COR-L47 (cell line): ENCODE measurements at places on chromosomes 4 and X.

DNA sequence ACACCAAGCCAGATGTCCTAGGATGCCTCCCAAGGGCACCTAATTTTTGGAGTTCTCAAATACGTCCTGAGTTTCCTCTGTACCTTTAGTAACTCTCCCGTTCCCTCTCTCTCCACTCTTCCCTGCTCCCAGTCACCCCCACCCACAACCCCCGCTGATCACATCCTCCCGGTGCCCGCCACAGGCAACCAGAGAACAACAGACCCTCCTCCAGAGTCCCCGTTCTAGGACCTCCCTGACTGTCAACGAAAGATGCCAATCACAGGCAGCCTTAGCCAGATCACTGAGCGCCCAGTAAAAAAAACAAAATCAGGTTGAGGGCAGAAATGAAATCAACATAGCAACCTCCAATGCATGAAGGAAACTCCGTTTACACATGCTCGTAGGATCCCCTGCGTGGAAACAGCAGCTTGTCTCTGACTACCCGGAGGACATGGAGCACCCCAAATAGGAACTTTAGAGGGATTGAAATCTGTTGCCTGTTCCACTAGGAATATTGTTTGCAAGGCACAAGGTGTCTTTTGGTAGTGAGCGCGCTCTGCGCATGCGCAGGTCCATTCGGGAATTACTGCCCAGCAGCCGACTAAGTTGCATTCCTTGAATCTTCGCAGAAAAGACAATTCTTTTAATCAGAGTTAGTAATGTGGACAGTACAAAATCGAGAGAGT, at the start of gene GABRB1:
GABRB1 (plus strand) TSS at position 557 of the 668 bp plus-strand sequence.
- peak; percentile 37 for DNase-seq

GRCh38 chr4:19300213-19300612, 951.5 kb upstream of the SLIT2 start:
- DNase-seq: no peak

- DNase-seq: no peak
Measured at GRCh38 chr4:93879919-93880318, 51.4 kb downstream of the ATOH1 start.

DNA sequence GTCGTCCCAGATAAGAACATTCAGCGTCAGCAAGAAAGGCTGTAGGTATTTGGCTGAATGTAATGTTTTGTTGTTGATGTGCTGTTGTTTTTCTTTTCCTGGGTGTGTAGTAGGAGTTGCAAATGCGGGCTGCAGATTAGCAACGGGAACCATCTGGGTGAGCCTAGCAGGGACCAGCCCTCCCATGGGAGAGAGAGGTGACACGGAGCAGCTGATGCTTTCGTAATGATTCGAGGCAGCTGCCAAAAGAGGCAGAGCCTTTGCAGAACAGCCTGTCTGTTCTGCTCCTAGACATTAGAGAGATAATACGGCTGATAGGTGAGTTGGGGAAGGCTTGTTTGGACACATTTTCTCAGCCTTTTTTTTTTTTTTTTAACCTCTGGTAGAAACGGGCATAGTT, 25.3 kb downstream of the ARSF start:
- DNase-seq: no peak

DNA sequence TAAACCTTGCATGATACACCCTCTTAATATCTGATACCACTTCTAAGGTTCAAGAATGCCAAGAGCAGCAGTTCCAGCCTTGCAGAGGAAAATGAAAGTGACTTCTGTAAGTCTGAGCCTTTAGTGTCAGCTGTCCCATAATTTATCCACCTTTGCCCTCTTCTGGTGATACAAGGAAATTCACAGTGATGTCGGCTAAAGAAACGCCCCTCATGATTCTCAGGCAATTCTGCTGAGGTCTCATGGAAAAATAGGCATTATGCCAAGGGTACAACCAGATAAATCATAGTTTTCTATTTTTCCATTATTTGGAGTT, 172.2 kb upstream of the CXCL13 start:
- peak; percentile 59 for DNase-seq

GRCh38 chr4:190014771-190015537, 12.1 kb downstream of the FRG2 start:
- no peak for DNase-seq

- DNase-seq: peak; percentile 14
Measured at GRCh38 chr4:11424000-11424399, 4.7 kb downstream of the HS3ST1 start.

DNA sequence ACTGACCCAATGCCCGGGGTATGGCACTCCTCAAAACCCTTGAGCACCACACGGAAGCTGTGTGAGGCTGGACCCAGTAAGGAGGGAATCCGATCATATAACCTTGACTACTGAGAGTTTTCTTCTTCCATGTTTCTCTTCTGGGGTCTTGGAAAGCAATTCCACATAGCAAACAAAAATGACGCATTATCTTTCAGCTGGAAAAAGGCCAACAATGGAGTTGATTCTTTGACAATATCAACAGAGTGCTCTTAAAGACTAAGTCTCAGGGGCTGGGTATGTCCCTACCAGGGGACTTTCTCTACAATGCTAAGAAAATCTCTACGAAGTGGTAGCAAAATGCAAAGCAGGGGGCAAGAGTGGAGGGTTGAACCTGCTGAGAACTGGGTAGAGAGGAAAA, 188.6 kb downstream of the NSUN7 start:
- DNase-seq: no peak

DNA sequence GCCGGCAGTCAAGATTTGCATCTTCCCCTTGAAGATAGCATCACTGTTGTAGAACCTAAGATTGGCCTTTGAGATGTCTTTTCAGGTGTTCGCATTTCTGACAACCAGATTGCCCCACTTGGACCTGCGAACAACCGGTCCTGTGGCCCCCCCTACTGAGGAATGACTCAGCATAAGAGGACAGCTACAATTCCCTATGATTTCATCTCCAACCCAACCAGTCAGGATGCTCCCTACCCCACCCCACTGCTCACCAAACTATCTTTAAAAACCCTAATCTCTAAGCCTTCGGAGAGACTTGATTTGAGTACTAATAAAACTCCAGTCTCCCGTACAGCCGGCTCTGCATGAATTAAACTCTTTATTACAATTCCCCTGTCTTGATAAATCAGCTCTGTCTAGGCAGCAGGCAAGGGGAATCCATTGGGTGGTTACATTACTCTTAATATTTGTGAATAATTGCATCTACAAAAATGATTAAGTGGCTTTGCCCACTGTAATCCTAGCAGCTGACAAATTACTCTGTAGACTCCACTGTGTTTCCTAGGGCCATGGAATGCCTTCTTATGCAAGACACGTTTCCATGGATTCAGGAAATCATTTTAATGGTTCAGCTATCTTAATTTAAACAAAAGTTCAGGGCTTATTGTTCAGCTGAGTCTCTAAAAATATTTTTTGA, 95.4 kb downstream of the GPR143 start:
- no peak for DNase-seq
